WERI-Rb-1 (cell line): ENCODE measurements at places on chromosomes 2 and 18.
A peak's percentile ranks its signal among the peaks of the same experiment; 100 is the strongest.

GRCh38 chr2:45496869-45497268, 114.2 kb downstream of the SRBD1 start:
- no peak for DNase-seq

GRCh38 chr2:207768168-207768865, 1.4 kb downstream of the FZD5 start:
- DNase-seq = peak; percentile 31

- no peak for DNase-seq
Observed at GRCh38 chr18:32040936-32041335, 22.3 kb downstream of the RNF125 start.

GRCh38 chr2:108959401-108959800, 29.6 kb downstream of the EDAR start:
- no peak for DNase-seq

DNA sequence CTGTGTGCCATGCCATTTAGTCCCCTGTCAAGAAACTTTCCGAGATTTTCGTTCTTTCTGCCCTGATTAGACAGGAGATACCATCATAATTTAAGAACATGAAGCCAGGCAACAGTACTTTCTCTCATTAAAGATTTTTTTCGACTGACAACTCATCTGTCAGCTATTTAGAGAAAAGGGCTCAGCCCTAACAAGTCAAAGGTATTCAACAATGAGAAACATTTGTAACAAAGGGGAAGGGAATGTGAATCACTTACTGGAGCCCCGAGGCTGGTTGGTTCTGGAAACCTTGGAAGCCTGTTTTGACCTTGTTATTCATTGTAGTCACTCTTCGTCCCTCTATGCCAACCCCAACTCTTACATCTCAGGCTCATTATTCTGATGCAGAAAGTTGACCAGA, 199.4 kb downstream of the SPP2 start:
- DNase-seq = no peak

DNA sequence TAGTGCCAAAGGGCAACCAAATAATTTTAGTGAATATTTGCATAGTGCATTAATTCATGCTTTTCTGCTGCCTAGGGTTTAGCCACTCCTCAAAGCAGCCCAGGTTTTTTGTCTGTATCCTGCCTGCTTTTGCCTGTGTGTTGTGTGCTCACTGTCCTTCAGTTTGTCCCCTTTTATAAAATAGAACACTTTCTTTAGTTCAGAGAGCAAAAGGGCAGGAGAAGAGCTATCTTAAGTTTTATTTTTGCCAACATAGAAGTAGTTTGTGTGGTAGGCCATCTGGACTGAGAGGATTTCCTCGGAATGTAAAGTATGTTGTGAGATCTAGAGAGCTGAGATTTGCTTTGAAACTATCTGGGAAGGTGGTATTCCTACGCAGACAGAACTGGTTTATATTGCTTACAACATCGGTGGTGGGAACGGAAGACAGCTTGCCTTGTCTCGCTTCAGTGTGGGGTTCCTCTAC, 64.9 kb downstream of the EML4 start:
- DNase-seq = no peak

GRCh38 chr2:205680067-205680466, 2.2 kb upstream of the NRP2 start:
- DNase-seq = peak; percentile 85

- DNase-seq = no peak
Observed at GRCh38 chr2:85015653-85016360, 44.8 kb downstream of the KCMF1 start.

DNA sequence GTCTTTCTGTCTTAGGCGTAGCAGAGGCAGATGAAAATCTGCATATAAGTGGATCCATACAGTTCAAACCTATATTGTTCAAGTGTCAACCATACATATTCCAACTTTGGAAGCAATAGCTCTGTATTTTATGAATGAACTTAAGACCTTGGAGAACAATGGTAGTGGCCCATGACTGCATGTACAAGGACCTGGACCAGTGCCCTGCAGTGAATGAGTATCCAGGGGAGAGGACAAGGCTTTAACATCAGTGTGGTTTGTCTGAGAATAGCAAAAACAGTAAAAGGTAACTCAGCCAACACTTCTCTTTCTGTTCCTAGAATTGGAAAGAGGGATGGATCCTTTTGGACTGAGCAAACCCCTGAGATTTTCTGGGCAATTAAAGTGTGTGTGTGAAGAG, 230.8 kb upstream of the LINC00305 start:
- DNase-seq = no peak

DNA sequence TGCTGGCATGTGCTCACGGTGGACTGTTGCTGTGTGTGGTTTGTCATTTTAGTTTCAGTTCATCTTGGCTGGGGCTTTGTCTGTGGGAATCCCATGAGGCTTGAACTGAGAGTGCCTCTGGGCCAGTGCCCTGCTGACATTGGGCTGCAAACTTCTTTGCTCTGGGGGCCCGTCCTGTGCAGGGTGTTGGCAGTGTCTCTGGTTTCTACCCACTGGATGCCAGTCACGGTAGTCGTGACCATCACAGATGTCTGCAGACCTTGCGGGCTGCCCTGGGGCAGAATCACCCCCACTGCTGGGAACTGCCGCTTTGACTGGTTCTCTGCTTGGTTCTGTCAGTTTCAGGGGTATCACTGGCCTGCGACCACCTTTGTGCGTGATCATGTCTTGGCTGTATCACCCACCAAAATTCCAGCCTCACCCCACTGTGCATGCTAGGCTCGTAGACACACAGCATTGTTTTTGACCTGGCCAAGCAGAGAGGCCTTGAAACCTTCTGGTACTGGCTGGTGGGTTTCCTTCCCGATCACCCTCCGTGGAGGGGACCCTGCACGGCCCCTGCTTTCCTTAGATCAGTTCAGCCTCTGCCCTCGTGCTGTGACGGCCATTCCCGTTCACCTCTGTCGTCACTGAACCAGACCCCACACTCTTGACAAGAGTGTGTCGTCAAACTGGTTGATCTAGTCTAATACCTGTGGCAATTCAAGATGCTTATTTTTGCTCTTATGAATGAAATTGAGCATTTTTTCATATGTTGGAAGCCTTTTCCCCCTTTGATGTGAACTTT, 57.6 kb downstream of the KCNG2 start:
- no peak for DNase-seq

DNA sequence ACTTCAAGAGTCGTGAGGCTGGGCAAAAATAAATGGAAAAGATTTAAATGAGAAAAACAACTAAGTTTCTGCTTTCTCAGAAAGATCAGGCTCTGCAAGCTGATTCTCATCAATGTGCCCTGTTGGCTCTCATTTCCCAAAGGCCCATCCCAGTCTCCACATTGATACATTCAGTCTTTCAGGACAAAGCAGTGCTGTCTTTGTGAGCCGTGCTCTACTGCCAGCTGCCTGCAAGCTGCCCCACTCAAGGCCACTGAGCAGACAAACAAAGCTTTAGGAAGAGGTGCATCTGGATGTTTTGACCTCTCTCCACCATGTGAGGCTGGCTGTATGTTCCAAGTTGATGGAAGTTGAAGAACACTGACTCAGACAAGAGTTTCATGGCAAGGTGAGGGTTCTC, 48.8 kb downstream of the FSHR start:
- no peak for DNase-seq

DNA sequence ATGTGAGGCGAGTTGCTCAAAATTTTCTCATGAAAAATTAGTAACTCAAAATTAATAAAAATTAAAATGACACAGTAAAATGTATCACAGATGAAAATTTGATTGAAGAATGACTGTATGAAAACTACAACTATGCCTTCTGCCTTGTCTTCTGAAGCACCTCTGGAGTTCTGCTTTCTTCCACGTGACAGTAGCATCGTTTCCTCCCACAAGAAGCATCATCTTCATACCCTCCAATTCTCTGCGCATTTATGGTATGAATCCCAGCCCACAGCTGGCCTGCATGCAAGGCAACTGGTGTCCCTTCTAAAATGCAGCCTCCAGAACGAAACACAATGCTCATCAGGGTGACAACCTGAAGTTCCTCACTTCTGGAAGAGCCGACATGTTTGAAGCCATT, 189.9 kb downstream of the MYO1B start:
- no peak for DNase-seq

- no peak for DNase-seq
Observed at GRCh38 chr2:204110751-204111516, 174.4 kb downstream of the ICOS start.

GRCh38 chr2:108620656-108621055, 86.4 kb downstream of the LIMS1 start:
- DNase-seq = no peak

- DNase-seq = no peak
Observed at GRCh38 chr2:167890739-167891138, 356.7 kb downstream of the STK39 start.

DNA sequence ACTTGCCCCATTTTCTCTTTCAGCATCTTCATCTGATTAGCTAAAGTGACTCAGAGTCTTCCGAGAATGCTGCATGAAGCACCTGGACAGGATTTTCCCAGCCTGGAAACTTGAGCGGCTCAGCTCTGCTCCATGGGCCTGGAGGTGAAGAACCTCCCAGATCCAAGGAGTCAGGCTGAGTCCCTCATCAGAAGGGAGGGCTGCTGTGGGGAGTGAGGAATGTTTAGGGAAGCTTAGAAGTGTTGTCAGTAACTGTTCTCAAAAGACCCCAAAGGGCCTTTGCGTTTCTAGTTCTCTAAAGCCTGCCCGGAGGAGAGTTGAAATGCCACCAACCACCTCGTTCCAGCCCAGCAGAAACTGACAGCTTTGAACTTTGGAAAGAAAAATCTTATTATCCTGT, 157.1 kb downstream of the CLIP4 start:
- DNase-seq = peak; percentile 37

- no peak for DNase-seq
Observed at GRCh38 chr2:22326250-22326649, 1058.7 kb upstream of the KLHL29 start.

DNA sequence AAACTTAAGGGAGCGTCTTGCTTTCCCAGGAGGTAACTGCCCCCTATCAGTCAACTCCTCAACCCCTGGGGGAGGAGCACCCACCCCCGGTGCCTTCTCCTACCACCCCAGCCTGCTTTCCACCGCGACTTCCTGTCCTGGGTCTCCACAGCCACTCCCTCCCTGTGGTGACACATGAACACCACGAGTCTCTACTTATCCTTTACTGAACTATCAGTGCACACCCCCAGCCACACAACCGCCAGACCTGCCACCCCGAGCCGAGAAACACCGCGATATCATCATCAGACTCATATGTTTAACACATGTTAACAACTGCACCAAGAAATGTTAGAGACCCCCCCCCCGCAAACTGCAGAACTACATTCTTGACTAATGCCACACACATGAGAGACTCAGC, 43.3 kb downstream of the LONRF2 start:
- no peak for DNase-seq

- no peak for DNase-seq
Observed at GRCh38 chr2:25089605-25090315, 47.9 kb downstream of the EFR3B start.

DNA sequence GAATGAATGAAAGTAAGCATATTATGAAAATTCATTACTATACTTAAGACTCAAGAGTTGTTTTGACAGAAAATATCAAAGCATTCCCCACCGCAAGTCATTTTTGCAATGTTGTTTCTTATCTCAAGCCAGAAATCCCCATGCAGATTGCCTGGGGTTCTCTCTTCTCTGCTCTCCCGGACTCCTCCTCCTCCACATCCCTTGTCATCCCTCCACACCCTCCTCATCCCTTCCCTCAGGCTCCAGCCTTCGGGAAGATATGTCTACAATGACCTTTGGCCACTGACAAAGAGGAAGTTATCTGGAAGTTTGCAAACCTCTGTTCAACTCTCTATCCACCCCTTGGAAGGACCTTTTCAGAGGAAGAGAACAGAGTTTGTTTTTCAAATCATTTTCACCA, 11.9 kb downstream of the TFCP2L1 start:
- no peak for DNase-seq

- DNase-seq = peak; percentile 42
Observed at GRCh38 chr2:161250864-161251436, 57.3 kb upstream of the PSMD14 start.

DNA sequence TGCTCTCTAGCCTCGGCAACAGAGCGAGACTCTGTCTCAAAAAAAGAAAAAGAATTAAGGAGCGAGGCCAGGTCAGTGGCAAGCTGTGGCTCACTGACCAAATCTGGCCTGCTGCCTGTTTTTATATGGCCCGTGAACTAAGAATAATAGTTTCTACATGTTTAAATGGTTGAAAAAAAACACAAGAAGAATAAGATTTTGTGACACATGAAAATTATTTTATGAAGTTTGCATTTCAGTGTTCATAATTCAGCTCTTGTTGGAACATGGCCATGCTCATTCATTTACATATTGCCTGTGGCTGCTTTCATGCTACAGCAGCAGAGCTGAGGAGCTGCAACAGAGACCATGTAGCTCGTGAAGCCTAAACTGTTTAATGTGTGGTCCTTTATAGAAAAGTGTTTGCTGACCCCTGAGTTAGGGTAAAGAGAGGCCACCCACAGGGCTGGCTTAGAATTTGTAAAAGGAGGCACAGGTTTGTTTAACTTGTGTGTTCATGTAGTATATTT, 59.5 kb downstream of the MFSD6 start:
- DNase-seq = no peak

- no peak for DNase-seq
Observed at GRCh38 chr2:115400940-115401339, 958.5 kb downstream of the DPP10 start.

DNA sequence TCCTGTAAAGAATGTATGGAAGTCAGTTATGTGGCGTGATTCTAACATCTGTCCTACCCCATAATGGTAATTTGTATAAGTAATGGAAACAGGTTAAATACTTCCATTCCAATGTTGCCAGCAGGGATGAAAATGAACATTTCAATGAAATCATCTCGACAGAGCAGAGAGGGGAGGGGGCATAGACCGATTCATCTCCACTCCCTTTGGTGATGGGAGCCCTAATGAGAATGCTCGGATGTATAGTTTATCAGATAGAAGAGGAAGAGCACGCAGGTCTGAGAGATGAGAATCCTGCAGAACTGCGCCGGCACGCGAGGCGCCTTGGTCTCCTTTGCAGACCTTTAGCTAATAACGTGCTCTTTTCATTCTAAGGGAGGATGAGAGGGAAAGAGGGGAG, 61.4 kb downstream of the TSHZ1 start:
- DNase-seq = no peak

GRCh38 chr2:233409286-233409991, 55.1 kb downstream of the DGKD start:
- no peak for DNase-seq

DNA sequence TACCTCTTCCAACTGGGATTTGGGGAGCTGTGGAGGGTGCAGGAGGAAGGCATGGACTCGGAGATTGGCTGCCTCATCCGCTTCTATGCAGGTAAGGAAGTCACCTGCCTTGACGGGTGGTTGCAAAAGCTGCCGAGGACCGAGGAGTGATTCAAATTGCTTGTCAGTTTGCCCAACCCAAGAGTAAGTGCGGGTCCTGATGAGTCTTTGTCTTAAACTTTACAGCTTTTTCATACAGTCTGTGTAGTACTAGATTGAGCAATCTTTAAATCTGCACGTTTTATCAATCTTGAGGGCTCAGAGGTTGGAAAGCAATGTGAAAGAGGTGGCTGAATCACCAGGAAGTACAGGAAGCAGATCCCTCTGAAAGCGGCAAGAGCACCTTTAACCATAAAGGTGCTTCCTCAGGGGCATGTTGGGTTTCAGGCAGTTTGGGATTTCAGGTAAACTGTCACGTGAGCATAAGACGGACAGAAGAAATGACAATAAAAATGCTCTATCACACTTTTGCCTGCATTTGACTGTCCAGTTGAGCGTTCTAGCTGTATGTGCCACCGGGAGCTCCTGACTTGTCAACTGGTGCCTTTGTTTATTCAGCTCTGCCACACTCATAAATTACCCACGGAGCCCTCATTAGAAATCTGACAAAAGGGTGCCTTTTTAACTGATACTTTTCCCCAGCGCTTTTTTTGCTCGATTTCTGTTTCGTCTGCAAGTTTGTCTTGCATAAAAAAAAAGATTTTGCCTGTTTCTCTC, 2.0 kb downstream of the PHLPP1 start:
- no peak for DNase-seq

- DNase-seq = peak; percentile 4
Observed at GRCh38 chr18:79569720-79570119, 109.9 kb upstream of the CTDP1 start.
